T-cell (primary cell): ENCODE measurements at places on chromosomes 5 and 9.

- no peak for DNase-seq
- H3K4me3 ChIP-seq: no peak overlapping the region
- no peaks in the 10 kb centered on the region for H3K36me3 ChIP-seq
- H3K4me1 ChIP-seq: peaks cover 29% of the 10 kb centered on the region
- H3K27ac ChIP-seq: no peak overlapping the region
- no peaks in the 10 kb centered on the region for H3K27me3 ChIP-seq
These were observed 222.5 kb upstream of the DAPK1 start for GRCh38 chr9:87275047-87275725.

DNA sequence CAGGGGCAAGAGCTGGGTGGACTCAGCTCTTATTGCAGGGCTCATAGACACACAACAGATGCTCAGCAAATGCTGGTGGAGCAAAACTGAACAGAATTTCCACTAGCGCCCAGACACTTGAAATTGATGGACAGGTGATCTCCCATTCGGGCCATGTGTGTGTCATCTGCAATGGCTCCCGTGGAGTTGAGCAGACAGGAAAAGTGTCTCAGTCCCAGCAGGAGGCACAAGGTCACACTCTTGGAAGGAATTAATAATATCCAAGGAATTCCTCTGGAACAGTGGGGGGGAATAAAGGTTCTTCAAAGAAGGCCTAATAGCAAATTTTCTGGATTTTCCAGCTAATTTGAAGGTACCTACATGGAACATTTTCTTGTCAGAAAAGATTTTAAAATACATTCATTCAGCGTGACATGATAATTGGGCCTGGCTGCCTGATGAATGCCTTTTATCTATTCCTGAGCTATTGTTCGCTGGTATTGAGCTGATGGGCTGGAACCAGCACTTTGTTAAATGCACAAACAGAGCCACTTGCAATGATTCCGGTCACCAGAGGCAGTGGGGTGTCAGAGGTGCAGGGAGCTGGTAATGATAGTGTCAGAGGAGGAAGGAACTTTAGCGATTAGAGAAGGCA lies 31.5 kb upstream of the ALDH1B1 start:
- H3K4me3 ChIP-seq: no peak overlapping the region
- no peak overlapping the region for H3K27ac ChIP-seq
- H3K4me1 ChIP-seq: no peaks in the 10 kb centered on the region
- no peaks in the 10 kb centered on the region for H3K27me3 ChIP-seq
- no peaks in the 10 kb centered on the region for H3K36me3 ChIP-seq

DNA sequence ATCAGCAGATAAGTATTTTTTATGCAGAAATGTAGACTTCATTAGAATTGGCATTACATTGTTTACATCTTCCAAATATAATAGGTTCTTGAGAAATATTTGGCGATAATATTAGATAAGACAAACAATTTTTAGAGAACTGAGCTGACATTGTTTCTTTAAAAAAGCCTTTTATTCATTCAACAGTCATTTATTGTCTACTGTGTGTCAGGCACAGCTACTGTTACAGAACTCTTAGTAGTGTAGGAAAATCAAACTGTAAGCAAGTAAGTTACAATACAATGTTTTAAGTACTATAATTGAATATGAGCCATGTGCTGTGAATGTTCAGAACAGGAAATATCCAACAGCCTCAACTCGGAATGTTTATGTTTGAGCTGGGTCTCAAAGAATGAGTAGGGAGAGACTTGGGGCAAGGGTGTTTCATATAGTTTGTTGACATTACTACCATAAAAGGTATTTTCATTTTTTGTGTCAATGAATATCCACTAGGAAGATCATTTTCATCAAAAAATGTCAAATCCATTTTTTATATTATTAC lies 114.0 kb downstream of the CDC42SE2 start:
- H3K27ac ChIP-seq: peak overlapping the region; percentile 99
- peaks cover 65% of the 10 kb centered on the region for H3K4me1 ChIP-seq
- H3K27me3 ChIP-seq: no peaks in the 10 kb centered on the region
- no peak for DNase-seq
- H3K36me3 ChIP-seq: no peaks in the 10 kb centered on the region

- H3K36me3 ChIP-seq: no peaks in the 10 kb centered on the region
- no peaks in the 10 kb centered on the region for H3K27me3 ChIP-seq
- no peak overlapping the region for H3K27ac ChIP-seq
- H3K4me1 ChIP-seq: no peaks in the 10 kb centered on the region
- no peak for DNase-seq
These were observed 39.2 kb upstream of the SHOC1 start for GRCh38 chr9:111833941-111834340.

DNA sequence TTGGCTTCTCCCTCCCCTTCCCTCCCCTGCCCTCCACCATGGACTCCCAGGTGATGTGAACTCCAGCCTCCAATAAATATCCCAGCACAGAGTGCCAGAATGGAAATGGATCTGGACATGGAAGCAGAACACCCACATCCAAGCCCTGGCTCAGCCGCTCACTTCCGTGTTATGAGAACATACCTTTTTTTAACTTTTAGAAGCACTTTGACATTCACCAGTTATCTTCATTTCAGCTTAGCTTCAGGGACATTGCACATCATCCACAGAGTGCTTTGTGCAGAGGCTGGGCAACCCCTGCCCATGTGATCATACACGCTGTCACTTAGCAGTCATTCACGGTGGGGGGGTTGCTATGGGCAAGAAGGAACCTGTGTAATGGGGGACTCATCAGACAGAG lies 9.1 kb downstream of the AFAP1L1 start:
- no peaks in the 10 kb centered on the region for H3K36me3 ChIP-seq
- no peaks in the 10 kb centered on the region for H3K27me3 ChIP-seq
- no peak overlapping the region for H3K4me3 ChIP-seq
- H3K27ac ChIP-seq: no peak overlapping the region
- DNase-seq: no peak
- no peaks in the 10 kb centered on the region for H3K4me1 ChIP-seq

GRCh38 chr9:109149089-109149488 lies 18.0 kb downstream of the FRRS1L start:
- no peak overlapping the region for H3K4me3 ChIP-seq
- no peak overlapping the region for H3K27ac ChIP-seq
- DNase-seq: no peak
- H3K4me1 ChIP-seq: no peaks in the 10 kb centered on the region
- peaks cover 7% of the 10 kb centered on the region for H3K27me3 ChIP-seq
- peaks cover 2% of the 10 kb centered on the region for H3K36me3 ChIP-seq

DNA sequence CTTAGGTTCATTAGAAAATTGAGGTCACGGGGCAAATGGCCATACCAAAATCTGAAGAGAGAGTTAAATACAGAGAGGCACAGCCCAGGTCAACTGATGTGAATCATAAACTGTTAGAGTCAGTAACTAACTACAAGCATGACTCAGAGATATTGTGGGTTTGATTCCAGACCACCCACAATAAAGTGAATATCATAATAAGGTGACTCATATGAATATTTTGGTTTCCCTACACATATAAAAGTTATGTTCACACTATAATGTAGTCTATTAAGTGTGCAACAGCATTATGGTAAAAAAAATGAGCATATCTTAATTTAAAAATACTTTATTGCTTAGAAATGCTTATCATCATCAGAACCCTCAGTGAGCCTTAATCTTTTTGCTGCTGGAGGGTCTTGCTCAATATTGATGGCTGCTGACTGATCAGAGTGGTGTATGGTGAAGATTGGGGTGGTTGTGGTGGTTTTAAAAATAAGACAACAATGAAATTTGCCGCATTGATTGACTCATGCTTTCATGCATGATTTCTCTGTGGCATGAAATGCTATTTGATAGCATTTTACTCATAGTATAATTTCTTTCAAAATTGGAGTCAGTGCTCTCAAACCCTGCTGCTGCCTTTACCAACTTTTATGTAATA lies 53.1 kb upstream of the EDIL3 start:
- H3K4me1 ChIP-seq: no peaks in the 10 kb centered on the region
- H3K27ac ChIP-seq: no peak overlapping the region
- DNase-seq: no peak
- no peaks in the 10 kb centered on the region for H3K36me3 ChIP-seq
- H3K4me3 ChIP-seq: no peak overlapping the region

DNA sequence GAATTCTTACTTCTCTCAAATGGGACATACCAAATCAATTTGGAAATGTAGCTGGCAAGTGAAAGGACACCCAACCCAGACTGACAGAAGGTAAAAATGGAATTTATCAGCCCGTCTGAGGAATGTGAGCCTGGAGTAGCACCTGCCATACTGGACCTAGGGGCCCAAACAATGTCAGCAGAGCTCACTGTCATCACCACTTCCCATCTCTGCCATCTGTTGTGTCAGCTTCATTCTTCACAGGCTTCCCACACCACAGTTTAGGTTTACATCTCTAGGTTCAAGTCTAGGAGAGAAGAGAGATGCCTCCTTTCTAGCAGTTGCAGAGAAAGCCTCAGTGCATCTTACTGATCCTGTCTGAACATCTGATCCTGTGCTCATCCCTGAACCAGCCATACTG lies 222.4 kb downstream of the DOCK8 start:
- no peaks in the 10 kb centered on the region for H3K27me3 ChIP-seq
- no peak for DNase-seq
- H3K4me1 ChIP-seq: no peaks in the 10 kb centered on the region
- H3K36me3 ChIP-seq: peaks cover 90% of the 10 kb centered on the region

DNA sequence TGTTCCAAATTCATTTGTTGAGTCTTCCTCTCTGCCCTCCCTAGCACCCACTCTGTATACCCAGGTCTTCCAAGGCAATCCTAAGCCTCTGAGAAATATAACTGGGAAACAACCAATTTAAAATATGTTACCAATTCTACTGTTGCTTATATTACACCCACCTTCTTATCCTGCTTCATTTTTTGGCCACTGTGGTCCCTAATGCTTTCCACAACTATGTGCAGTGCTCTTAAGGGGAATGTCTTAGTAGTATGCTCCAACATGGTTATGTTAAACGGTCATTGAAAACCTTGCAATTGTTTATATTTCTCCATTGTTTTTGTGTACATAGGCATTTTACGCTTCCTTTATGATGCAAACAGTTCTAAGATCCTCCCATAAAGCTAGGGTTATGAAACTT lies 273.1 kb upstream of the HAPLN1 start:
- H3K27me3 ChIP-seq: no peaks in the 10 kb centered on the region
- H3K4me3 ChIP-seq: no peak overlapping the region
- no peaks in the 10 kb centered on the region for H3K4me1 ChIP-seq

GRCh38 chr5:105133087-105133486 lies 1570.5 kb upstream of the NUDT12 start:
- H3K4me3 ChIP-seq: no peak overlapping the region
- no peak overlapping the region for H3K27ac ChIP-seq
- no peaks in the 10 kb centered on the region for H3K4me1 ChIP-seq
- no peak for DNase-seq

GRCh38 chr9:135009051-135009560 lies 78.4 kb upstream of the OLFM1 start:
- H3K4me1 ChIP-seq: no peaks in the 10 kb centered on the region
- no peak overlapping the region for H3K27ac ChIP-seq
- no peak for DNase-seq
- H3K4me3 ChIP-seq: no peak overlapping the region

DNA sequence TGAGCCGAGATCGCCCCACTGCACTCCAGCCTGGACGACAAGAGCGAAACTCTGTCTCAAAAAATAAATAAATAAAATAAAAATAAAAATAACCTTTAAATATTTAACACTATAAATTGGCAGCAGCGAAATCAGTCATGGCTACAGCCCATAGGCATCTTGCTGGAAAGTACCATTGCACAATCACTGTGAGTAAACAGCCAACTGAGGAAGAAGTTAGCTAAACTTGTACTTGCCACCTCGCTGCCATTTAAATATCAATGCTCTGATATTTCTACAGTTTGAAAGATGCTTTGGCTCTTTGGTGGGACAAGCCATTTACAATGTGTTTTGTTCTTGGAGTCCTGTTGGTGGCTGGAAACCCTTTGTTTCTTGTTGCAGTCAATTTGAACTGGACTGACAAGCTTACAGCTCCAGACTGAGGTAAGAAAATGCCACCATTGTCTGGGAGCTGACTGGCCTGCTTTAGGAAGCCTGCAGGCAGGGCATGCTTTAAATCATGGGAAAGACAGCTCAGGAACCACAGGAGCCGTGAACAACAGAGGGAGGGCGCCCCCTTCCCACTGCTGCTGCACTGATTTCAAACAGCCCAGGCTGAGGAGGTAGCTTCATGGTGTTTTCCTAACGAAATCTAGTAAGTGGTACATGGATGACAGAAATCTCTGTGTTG lies 322.8 kb upstream of the RFX3 start:
- no peaks in the 10 kb centered on the region for H3K4me1 ChIP-seq
- H3K27ac ChIP-seq: no peak overlapping the region

GRCh38 chr5:165722401-165722800 lies 2217.0 kb downstream of the MAT2B start:
- no peak overlapping the region for H3K27ac ChIP-seq
- no peaks in the 10 kb centered on the region for H3K4me1 ChIP-seq
- no peaks in the 10 kb centered on the region for H3K36me3 ChIP-seq
- H3K4me3 ChIP-seq: no peak overlapping the region

- no peak overlapping the region for H3K4me3 ChIP-seq
- no peaks in the 10 kb centered on the region for H3K4me1 ChIP-seq
- no peaks in the 10 kb centered on the region for H3K36me3 ChIP-seq
These were observed 4.8 kb upstream of the P4HA2 start for GRCh38 chr5:132232465-132232864.

DNA sequence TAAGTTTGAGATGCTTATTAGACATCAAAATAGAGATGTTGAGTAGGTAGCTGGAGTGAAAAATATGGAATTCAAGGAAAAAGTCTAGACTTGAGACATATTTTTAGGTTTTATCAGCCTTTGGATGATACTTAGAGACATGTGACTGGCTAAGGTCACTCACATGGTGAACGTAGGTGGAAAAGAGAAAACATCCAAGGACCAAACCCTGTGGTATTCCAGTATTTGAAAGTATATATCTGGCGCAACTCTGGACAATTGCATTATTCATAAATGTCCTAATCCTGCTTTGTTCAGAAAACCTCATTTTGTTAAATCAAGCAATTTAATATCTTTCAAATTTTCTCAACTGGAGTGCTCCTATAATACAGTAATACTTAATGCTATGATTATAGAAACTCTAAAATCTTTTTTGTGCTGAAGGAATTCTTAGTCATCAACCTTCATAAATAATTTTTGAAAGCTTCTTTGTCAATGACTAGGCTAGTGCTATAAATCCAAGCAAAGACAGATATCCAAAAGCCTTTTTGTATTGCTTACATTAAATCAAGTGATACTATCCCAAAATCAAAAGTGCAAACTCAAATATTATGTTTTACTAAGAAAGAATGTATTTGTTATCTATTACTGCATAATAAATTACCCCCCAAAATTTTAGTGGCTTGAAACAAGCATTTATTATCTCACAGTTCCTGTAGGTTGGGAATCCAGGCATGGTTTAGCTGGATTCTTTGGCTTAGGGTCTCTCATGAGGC lies 452.0 kb downstream of the ENC1 start:
- H3K27me3 ChIP-seq: no peaks in the 10 kb centered on the region
- H3K27ac ChIP-seq: no peak overlapping the region
- DNase-seq: no peak
- H3K4me3 ChIP-seq: no peak overlapping the region
- H3K4me1 ChIP-seq: no peaks in the 10 kb centered on the region

DNA sequence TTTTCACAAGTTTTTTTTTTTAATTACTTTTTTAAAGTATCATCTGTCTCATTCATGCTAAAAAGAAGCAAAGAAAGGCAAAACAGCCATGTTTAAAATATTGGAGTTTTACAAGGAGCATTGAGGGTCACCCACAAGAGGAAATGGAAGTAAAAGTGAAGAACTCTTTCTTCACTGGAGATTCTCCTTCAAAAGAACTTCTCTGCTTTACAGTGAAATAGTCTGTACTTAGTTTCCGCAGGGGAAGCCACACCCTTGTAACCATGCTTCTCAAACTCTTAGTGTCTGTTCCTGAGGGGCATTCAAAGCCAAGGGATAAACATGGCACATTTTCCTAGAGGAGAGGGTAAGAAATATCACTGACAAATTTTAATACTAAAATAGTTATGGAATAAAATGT lies 8.6 kb downstream of the C9orf72 start:
- no peaks in the 10 kb centered on the region for H3K4me1 ChIP-seq
- DNase-seq: no peak
- no peaks in the 10 kb centered on the region for H3K27me3 ChIP-seq
- peaks cover 20% of the 10 kb centered on the region for H3K36me3 ChIP-seq
